ENCODE measurements at places on chromosomes 6 and 20.
A peak's percentile ranks its signal among the peaks of the same experiment; 100 is the strongest.

GRCh38 chr6:103783329-103783728 is 1076.4 kb downstream of the HACE1 start:
- no peak for DNase-seq

- no peak for DNase-seq
Measured at GRCh38 chr6:6248651-6249050, 71.8 kb downstream of the F13A1 start.

GRCh38 chr6:169171951-169172350 is 81.7 kb downstream of the THBS2 start:
- no peak for DNase-seq

GRCh38 chr6:90202156-90202555 is 94.5 kb downstream of the BACH2 start:
- DNase-seq, result no peak

DNA sequence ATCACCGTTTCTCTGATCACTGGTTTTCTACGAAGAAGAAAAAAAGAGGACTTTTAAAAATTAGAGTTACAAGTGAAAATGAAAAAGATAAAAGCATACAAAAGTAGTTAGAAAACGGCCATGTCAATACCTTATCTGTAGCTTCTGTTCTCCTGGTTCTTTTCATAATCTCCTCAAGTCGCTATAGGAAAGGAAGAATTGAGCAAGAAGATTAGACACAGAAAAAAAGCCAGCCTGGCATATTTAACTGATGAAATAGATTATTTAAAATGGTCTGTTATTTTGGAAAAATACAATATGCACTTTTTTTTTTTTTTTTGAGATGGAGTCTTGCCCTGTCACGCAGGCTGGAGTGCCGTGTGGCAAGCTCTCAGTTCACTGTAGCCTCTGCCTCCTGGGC is 70.2 kb upstream of the BCLAF1 start:
- DNase-seq, result no peak

- DNase-seq, result peak; percentile 90
Measured at GRCh38 chr6:115891111-115891669, 169.5 kb downstream of the FRK start.

DNA sequence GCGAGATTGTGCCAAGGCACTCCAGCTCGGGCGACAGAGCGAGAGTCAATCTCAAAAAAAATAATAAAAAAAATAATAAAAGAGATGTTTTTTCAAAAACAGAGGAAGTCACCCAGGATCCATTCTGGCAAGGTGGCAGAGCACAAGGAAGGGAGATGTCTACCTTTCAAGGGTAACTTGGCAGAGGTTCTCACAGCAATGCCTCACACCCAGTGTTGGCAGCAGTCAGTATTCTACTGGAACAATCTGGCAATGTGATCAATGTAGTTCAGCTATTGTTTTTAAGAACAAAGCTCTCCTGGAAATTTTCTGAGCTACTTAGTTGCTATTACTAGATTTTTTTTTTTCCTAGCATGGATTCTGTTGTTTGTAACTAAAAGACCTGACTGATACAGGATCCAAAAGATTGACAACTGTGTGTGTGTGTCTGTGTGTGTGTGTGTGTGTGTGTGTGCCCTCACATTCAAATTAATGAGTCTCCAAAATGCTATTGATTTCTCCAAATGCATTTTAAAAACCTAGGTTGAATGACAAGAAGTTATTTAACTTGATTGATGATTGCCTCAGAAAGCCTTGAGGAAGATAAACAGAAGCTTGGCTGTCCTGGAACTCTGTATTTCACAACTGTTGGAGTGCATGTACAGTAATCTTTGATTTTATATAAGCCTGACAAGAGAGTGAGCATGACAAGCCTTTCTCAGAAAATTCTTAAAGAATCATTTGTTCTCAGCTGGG is 114.1 kb upstream of the RREB1 start:
- no peak for DNase-seq

DNA sequence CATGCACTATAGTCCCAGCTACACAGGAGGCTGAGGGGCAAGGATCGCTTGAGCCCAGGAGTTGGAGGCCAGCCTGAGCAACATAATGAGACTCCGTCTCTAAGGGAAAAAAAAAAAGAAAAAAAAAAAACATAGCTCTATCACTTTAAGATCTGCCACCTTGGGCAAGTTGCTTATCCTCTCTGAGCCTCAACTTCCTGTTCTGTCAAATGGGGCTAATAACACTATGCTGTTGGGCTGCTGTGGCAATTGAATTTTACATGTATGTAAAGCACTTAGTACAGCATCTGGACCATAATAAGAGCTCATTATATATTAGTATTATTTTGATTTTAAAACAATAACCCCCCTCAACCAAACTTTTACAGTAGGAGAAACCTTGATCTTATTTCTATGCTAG is 141.5 kb downstream of the ATXN1 start:
- no peak for DNase-seq

- no peak for DNase-seq
Measured at GRCh38 chr20:53278555-53278954, 306.4 kb downstream of the TSHZ2 start.

GRCh38 chr6:90764001-90764400 is 177.1 kb upstream of the MAP3K7 start:
- no peak for DNase-seq

GRCh38 chr20:3128275-3128984 is 31.2 kb downstream of the FASTKD5 start:
- DNase-seq, result no peak

GRCh38 chr20:20407891-20408805 is 40.2 kb downstream of the INSM1 start:
- no peak for DNase-seq

- no peak for DNase-seq
Measured at GRCh38 chr6:158717341-158718330, 67.8 kb downstream of the SYTL3 start.

GRCh38 chr20:50721881-50722281 is 9.5 kb upstream of the PARD6B start:
- no peak for DNase-seq

DNA sequence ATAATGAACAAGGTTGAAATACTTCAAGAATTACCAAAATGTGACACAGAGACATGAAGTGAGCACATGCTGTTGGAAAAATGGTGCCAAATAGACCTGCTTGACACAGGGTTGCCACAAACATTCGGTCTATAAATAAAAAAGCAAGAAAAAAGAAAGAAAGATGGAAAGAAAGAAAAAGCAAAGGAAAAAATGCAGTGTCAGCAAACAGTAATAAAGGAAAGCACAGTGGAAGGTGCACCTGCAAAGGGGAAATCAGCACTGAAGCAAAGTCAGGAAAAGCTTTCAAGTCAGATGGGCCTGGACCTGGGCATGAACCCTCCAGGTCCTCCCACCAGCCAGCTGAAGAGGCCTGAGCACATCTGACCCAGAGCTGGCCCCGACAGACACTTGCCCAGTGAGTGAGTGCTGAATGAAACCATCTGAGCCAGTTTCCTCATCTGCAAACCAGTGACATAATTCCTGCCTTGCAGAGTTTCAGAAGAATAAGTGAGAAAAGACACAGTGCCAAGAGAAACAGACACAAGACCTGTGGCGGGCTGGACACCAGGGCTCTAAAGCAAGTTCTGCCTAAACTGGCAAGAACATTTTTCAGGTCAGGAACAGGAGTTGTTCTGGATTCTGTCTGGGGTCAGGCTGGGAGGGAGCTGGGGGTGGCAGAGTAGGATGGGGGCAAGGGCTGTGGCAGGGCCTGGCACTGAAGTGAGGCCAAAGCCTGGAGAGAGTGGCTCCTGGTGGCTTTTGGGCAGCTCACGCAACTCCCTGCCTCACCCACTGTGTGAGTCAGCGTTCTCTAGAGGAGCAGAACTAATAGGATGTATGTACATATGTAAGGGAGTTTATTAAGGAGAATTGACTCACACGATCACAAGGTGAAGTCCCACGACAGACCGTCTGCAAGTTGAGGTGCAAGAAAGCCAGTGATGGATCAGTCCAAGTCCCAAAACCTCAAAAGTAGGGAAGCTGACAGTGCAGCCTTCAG is 23.9 kb upstream of the MICB start:
- no peak for DNase-seq

DNA sequence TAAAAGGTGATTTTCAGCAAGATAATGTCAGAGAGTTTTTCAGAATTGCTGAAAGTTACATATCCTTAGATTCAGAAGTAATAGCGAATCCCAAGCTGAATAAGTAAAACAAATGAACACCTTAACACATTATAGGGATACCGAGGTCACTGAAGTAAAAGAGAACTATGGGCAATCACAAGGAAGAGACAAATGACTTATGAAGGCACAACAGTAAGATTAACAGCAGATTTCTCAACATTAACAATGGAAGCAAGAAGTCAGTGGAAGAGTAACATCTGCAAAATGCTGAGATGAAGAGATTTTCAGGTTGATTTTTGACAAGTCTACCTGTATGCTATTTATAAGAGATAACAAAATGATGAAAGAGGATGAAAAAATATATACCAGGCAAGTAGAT is 86.1 kb upstream of the EZR start:
- no peak for DNase-seq

All from kidney epithelial cell (primary cell).